GM19239 (cell line): ENCODE measurements at places on chromosomes 2 and 18.

GRCh38 chr18:28065031-28065792 lies 111.7 kb downstream of the CDH2 start:
- DNase-seq, result no peak

- no peak for DNase-seq
These were observed 136.2 kb upstream of the KCNH7 start for GRCh38 chr2:162974771-162975170.

DNA sequence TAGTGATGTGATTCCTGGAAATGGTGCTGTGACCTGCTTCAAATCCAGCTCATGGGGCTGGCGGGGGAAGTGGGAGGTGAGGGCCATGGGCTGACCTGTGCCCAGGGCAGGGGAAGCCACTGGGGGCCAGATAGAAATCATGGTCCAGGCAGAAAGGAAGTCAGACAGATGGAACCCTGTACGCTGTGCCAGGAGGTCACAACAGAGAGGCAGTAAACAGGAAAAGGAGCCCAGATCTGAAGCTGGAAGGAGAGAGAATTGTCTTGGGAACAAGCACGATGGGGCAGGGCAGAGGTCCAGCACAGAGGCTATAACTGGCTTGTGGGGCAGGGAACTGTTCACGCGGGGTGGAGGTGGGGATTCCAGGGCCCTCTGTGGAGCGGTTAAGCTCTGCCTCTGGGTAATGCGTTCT lies 76.0 kb downstream of the RNF144A start:
- DNase-seq, result no peak

- DNase-seq, result peak; percentile 2
These were observed 138.8 kb downstream of the ATAD2B start for GRCh38 chr2:23788100-23788499.

GRCh38 chr18:59907660-59908059 lies 7.9 kb downstream of the PMAIP1 start:
- no peak for DNase-seq

- DNase-seq, result no peak
These were observed 782.1 kb downstream of the EPHA4 start for GRCh38 chr2:220789961-220790360.

GRCh38 chr18:38801640-38802039 lies 1236.0 kb upstream of the CELF4 start:
- DNase-seq, result no peak

GRCh38 chr2:43080571-43081021 lies 145.8 kb downstream of the ZFP36L2 start:
- no peak for DNase-seq

DNA sequence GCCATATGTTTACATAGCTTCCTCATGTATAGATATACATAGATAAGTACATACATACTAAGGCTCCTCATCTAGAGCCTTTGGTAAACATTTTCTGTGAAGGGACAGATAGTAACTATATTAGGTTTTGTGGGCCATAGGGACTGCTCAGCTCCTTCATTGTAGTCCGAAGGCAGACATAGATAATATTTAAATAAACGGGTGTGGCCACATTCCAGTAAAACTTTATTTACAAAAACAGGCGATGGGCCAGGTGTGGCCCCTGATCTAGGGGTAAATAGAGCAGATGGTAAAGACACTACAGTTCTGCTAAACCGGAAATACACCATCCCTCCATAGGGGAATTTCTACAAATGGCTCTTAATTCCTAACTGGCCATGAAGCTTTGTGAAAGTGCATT lies 7.3 kb downstream of the COQ10B start:
- DNase-seq, result no peak

GRCh38 chr2:151289972-151290866 lies 751 bp upstream of the NMI start:
- peak; percentile 26 for DNase-seq

- DNase-seq, result peak; percentile 28
These were observed 168.6 kb downstream of the SS18 start for GRCh38 chr18:25921677-25922421.

GRCh38 chr2:200695601-200696000 lies 109.8 kb downstream of the AOX1 start:
- DNase-seq, result no peak

DNA sequence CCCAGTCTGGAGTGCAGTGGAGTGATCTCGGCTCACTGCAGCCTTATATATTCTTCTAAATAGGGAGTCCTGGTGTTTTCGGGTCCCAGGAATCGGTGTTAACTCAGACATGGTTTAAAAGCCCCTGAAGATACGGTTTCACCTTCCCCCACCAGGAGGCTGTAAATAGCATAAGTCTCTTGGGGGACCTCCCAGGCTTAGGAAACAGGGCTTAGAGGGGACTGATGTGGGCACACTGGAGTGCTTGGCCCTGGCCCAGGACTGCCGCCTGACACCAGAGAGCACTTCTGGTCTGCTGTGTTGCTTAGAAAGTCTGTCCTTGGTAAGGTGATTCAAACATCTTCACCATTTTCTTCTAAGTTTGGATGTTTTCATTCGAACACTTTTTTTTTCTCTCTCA lies 39.7 kb upstream of the MAP4K4 start:
- no peak for DNase-seq

DNA sequence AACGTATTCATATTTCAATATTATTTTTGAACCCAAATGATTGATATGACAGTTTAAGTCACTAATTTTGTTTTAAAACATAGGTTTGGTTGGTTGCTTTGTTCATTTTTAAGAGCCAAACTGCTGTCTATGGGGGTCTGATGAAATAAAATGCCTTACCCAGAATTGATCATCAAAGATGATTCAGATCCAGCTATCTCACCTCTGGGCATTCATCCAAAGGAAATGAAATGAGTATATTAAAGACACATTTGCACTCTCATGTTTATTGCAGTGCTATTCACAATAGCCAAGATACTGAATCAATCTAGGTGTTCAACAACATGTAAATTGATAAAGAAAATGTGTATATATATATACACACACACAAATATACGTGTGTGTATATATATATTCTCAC lies 326.9 kb upstream of the GULP1 start:
- no peak for DNase-seq

GRCh38 chr2:132605236-132606180 lies 64.5 kb downstream of the LYPD1 start:
- no peak for DNase-seq

- DNase-seq, result no peak
These were observed 234.7 kb downstream of the PRKCE start for GRCh38 chr2:45886171-45886663.
